Kidney (tissue), 22 donors: ENCODE measurements at places on chromosomes 11 and 22. TPM values are rescaled to one million over a fixed set of nuclear protein-coding genes. Genes with fewer than 3 reads are reported as not detected.
A peak's percentile ranks its signal among the peaks of the same experiment; 100 is the strongest.

The GAB4 gene
- total RNA-seq, result not detected

DNA sequence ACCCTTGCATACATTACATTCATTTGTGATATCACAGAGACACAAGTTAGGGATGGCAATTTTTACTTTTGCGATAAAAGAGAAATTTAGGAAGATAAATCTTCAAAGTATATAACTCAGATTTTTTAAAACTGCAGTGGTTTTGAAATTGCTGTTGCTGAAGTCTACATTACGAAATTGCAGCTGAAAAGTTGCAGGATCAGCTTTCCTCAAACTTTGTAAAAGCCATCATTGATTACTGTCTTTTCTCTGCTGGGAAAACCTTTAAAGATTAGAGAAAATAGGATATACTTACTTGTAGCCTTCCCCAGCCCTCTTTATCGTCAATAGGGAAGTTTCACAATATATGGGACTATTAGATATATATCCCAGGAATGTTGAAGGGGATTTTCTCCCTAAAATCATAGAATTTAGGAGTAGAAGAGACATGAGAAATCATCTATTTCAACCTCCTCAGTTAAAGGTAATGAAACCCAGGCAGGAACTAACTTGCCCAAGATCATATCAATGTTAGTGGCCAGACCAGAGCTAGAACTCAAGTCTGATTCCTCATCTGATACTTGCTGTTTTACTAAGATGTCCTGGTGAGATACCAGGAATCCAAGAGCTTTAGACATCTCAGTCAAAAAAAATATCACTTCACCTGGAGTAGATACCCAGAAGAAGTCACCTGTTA, 10.4 kb upstream of the AGBL2 start:
- H3K27me3 ChIP-seq, result no peaks in the 10 kb centered on the region
- H3K4me3 ChIP-seq, result no peak overlapping the region
- H3K4me1 ChIP-seq, result no peaks in the 10 kb centered on the region
- DNase-seq, result no peak
- peaks cover 44% of the 10 kb centered on the region for H3K36me3 ChIP-seq

The AP1B1 gene
- total RNA-seq, result 82.9 TPM

The SLC25A22 gene
- 17.8 TPM for total RNA-seq

GRCh38 chr11:92511522-92512203, 287.0 kb downstream of the FAT3 start:
- no peaks in the 10 kb centered on the region for H3K36me3 ChIP-seq
- no peaks in the 10 kb centered on the region for H3K4me1 ChIP-seq
- no peak overlapping the region for H3K4me3 ChIP-seq
- no peak overlapping the region for H3K27ac ChIP-seq

The TLCD5 gene
- total RNA-seq, result 6.0 TPM

- H3K4me3 ChIP-seq, result no peak overlapping the region
- no peaks in the 10 kb centered on the region for H3K4me1 ChIP-seq
- no peaks in the 10 kb centered on the region for H3K36me3 ChIP-seq
- no peak overlapping the region for H3K27ac ChIP-seq
- no peaks in the 10 kb centered on the region for H3K27me3 ChIP-seq
Measured at GRCh38 chr11:115869780-115870431, 365.7 kb upstream of the CADM1 start.

- H3K4me3 ChIP-seq, result no peak overlapping the region
- no peaks in the 10 kb centered on the region for H3K4me1 ChIP-seq
- no peak overlapping the region for H3K27ac ChIP-seq
- no peaks in the 10 kb centered on the region for H3K27me3 ChIP-seq
- H3K36me3 ChIP-seq, result no peaks in the 10 kb centered on the region
Measured at GRCh38 chr11:126929179-126930061, 71.2 kb downstream of the KIRREL3 start.

GRCh38 chr11:73152861-73153483, 10.9 kb upstream of the FCHSD2 start:
- H3K27ac ChIP-seq, result no peak overlapping the region
- H3K27me3 ChIP-seq, result no peaks in the 10 kb centered on the region
- H3K36me3 ChIP-seq, result no peaks in the 10 kb centered on the region
- no peak overlapping the region for H3K4me3 ChIP-seq
- H3K4me1 ChIP-seq, result peaks cover 11% of the 10 kb centered on the region
- peak; percentile 60 for DNase-seq

DNA sequence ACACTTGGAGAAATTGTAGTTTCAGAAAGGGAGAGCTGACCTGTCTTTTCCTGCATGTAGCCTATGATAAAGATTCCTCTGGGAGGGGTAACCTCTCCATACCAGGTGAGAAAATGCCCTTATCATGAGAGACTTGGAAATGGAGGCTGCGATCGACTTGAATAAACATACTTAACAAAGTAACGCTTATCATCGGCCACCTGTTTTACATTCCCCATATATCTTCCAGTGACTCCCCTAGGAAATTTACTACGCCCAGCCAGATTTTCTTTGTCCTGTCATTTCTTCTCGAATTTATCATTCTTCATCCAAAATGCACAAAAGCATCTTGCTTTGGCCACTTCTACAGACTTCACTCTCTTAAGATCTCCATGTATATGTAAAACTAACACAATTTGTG, 143.5 kb downstream of the CCDC81 start:
- no peaks in the 10 kb centered on the region for H3K27me3 ChIP-seq
- H3K4me1 ChIP-seq, result peaks cover 6% of the 10 kb centered on the region
- no peak for DNase-seq
- no peak overlapping the region for H3K4me3 ChIP-seq

GRCh38 chr11:33324302-33324985, 67.3 kb downstream of the HIPK3 start:
- no peak overlapping the region for H3K27ac ChIP-seq
- H3K4me1 ChIP-seq, result peaks cover 9% of the 10 kb centered on the region
- no peak overlapping the region for H3K4me3 ChIP-seq
- no peak for DNase-seq
- H3K27me3 ChIP-seq, result no peaks in the 10 kb centered on the region
- H3K36me3 ChIP-seq, result no peaks in the 10 kb centered on the region

The USP2 gene
- total RNA-seq, result 30.4 TPM

GRCh38 chr22:19878461-19879245, 24.0 kb upstream of the GNB1L start:
- no peak overlapping the region for H3K4me3 ChIP-seq
- H3K4me1 ChIP-seq, result peaks cover 4% of the 10 kb centered on the region
- H3K36me3 ChIP-seq, result no peaks in the 10 kb centered on the region
- DNase-seq, result peak; percentile 67
- no peaks in the 10 kb centered on the region for H3K27me3 ChIP-seq

GRCh38 chr11:36333897-36334296, 37.8 kb downstream of the PRR5L start:
- H3K27me3 ChIP-seq, result no peaks in the 10 kb centered on the region
- H3K4me1 ChIP-seq, result no peaks in the 10 kb centered on the region
- no peak for DNase-seq
- no peak overlapping the region for H3K27ac ChIP-seq
- no peak overlapping the region for H3K4me3 ChIP-seq

The FJX1 gene
- total RNA-seq, result 7.9 TPM

DNA sequence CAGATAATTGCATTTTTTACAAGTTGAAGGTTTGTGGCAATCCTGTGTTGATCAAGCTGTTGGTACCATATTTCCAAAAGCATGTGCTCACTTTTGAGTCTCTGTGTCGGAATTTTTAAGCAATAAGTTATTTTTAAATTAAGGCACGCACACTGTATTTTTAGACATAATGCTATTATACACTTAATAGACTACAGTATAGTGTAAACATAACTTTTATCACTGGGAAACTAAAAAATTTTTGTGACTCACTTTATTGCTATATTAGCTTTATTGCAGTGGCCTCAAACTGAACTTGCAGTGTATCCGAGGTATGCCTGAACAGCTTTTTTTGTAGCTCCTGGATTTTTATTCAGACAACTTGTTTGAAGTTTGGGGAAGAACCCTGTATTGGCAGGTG, 31.3 kb upstream of the RRM1 start:
- H3K27ac ChIP-seq, result no peak overlapping the region
- H3K4me1 ChIP-seq, result no peaks in the 10 kb centered on the region
- no peak overlapping the region for H3K4me3 ChIP-seq
- no peaks in the 10 kb centered on the region for H3K27me3 ChIP-seq
- peaks cover 10% of the 10 kb centered on the region for H3K36me3 ChIP-seq

DNA sequence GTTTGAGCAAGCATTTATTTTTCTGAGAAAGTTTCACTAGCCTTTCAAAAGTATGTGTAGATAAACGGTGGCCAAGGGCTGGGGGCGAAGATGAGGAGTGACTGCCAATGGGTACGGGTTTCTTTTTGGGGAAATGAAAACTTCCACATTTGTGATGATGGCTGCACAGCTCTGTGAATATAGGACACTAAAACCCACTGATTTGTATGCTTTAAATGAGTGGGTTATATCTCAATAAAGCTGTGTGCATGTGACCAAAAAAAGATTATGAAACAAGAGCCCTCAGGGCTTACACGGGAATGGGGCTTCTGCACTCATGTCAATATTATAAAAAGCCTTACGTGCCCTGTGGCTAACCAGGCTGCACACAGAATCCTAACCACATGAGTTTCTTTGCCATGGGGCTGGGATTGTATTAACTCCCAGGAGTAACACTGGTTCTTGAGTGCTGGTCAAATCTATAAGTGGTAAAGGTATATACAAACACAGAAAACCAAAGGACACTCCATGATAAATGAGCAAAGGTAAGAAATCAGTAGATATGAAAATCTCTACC, 31.3 kb downstream of the ABCC8 start:
- no peak for DNase-seq
- no peak overlapping the region for H3K4me3 ChIP-seq
- H3K4me1 ChIP-seq, result no peaks in the 10 kb centered on the region
- H3K27me3 ChIP-seq, result no peaks in the 10 kb centered on the region
- no peak overlapping the region for H3K27ac ChIP-seq

The ARL2 gene
- 91.6 TPM for total RNA-seq

The PRMT3 gene
- 16.0 TPM for total RNA-seq

The GLYAT gene
- 57.8 TPM for total RNA-seq
